Esophagus squamous epithelium (tissue), 5 donors: ENCODE measurements at places on chromosomes 7 and 10. TPM values are rescaled to one million over a fixed set of nuclear protein-coding genes. Genes with fewer than 3 reads are reported as not detected.

The FFAR4 gene
- total RNA-seq: not detected

The PLPP4 gene
- total RNA-seq: not detected

DNA sequence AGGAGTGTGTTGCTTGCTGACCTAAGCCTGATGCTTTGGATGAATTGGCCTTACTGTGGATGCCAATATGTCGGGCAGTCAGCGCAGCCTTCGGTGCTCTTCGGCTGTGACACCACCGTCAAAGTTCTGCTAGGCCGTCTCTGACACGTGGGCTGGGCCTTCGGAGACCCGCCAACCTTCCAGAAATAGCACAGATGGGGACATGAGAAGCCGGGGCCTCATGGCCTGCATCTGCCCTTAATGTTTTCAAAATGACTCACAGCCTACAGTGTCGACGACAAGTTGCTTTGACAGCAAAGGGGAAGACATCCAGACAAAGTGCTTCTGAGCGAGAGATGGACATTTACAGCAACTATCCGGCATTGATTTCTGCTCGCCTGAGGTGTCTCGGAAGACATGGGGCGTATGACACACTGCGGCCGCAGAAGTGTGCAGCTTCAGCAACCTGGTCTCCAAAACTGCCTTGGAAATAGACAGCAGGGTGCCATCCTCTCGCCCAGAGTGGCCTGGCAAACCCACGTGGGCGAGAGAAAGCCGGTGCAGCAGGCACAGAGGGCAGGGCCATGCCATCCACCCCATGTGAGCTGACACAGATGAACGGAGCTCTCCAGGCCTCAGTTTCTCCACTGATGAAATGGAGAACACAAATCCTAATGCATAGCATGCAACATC, 94.0 kb upstream of the PPP2R2D start:
- no peak for DNase-seq

DNA sequence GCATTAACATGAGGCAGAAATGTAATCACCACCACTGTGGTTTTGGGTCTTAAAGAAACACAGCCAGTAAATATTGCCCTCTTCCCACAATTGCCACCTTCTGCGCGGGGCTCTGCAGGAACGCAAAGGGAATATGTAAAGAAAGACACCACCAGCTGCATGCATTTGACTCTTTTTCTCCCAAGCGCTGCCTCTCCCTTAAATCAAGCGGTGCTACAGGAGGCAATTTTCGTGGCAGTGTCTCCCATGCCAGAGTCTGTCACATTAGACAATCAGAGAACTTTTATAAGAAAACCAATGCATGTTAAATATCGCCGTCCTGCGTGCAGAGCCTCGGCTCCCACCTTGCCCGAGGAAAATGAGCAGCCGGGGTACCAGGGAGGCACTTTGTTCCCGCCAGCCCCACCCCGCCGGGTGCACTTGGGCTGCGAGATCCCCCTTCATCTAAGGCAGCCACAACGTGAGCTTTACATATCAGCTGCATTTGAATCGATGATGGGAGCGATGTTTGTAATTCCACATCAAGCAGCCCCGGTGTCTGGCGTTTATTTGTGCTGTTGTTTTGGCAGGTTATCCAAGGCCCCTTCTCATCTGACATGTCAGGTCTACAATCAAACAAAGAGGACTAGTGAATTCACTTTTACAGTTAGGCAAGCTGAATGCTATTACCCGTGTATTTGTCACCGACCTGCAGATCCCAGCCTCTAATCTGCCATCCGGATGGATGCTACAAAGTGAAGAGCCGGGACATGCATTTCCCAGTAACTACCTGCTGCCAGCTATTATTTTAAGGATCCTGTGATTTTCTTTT, 72.3 kb upstream of the MGMT start:
- DNase-seq: no peak

GRCh38 chr7:156840134-156840533, 52.8 kb downstream of the LMBR1 start:
- DNase-seq: no peak

GRCh38 chr7:93475811-93476210, 98.7 kb downstream of the CALCR start:
- DNase-seq: no peak
